ENCODE measurements at places on chromosomes 1 and 21. TPM values are rescaled to one million over a fixed set of nuclear protein-coding genes. Genes with fewer than 3 reads are reported as not detected.
A peak's percentile ranks its signal among the peaks of the same experiment; 100 is the strongest.

DNA sequence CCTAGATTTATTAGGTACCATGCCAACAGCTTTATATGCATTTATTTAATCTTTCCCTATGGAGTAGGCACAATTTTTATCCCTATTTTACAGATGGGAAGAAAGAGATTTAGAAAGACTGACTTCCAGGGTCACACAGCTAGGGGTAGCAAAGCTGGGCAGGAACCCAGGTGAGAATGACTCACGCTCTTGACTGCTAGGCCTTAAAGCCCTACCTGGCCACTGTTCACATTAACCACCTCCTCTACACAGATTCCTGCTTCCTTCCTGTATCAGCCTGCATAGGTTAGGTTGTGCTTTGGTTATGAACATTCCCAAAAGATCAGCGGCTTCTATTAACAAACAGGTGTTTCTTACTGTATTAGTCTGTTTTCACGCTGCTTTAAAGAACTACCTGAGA, 53.2 kb downstream of the DNAJC6 start:
- no peak for DNase-seq

Gene PLA2G2C
- total RNA-seq, result not detected

Gene RNU1-4
- 3,522 TPM for total RNA-seq

Gene LYPD8
- not detected for total RNA-seq

DNA sequence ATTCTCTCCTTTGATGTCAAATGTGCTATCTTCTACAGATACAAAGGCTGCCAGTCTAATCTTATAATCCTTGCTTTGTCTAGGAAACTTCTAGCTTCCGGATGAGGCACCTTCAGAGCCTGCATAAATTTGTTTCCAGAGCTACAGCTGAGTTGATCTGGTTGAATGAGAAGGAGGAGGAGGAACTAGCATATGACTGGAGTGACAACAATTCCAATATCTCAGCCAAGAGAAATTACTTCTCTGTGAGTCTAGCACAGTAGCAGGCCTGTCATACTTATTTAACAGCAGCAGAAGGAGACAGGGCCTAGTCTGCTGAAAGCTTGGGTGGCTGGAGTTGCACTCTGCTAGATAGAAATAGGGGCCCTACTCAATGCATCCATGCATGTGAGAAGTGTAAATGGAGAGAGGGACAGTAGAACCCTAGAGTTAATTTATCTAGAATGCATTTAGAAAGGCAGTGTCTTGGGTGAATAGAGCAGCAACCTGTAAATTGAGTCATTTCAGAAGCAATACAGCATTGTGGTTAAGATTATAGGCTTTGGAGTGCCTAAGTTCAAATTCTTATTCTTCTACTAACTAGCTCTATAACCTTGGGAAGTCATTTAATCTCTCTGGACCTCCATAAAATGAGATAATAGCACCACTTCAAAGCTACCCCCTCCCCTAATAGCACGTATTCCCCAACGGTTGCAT, 89.0 kb downstream of the MACF1 start:
- no peak for DNase-seq

DNA sequence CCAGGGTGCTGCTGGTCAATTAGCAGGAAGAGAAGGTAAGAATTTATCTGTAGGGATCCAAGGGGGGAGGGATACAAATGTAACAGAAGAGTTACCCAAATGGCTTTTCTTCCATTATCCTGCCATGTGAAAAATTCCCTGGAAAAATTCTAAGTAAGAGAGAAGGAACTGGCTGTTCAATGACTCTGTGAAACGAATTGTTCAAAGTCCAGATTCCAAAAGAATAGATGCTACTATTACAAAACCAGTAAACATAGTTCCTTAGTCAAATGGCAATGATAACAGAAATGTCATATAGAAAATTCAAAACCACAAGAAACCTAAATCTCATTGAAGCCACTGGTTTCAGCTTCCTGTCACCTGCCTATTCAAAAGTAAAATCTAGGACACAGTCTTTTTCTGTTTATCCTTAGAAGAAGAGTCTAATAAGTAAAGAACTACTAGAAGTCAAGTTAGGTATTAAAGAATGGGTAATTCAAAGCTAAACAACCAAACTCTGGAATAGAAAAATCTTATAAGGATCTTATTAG, 102.6 kb downstream of the ZNF644 start:
- no peak for DNase-seq

Gene DRAXIN
- total RNA-seq, result 0.14 TPM

- no peak for DNase-seq
These were observed 2.1 kb downstream of the SH3BGRL3 start for GRCh38 chr1:26281971-26282370.

- no peak for DNase-seq
These were observed 26.0 kb downstream of the SERBP1 start for GRCh38 chr1:67404212-67404620.

Gene ZBTB8A
- 2.7 TPM for total RNA-seq

DNA sequence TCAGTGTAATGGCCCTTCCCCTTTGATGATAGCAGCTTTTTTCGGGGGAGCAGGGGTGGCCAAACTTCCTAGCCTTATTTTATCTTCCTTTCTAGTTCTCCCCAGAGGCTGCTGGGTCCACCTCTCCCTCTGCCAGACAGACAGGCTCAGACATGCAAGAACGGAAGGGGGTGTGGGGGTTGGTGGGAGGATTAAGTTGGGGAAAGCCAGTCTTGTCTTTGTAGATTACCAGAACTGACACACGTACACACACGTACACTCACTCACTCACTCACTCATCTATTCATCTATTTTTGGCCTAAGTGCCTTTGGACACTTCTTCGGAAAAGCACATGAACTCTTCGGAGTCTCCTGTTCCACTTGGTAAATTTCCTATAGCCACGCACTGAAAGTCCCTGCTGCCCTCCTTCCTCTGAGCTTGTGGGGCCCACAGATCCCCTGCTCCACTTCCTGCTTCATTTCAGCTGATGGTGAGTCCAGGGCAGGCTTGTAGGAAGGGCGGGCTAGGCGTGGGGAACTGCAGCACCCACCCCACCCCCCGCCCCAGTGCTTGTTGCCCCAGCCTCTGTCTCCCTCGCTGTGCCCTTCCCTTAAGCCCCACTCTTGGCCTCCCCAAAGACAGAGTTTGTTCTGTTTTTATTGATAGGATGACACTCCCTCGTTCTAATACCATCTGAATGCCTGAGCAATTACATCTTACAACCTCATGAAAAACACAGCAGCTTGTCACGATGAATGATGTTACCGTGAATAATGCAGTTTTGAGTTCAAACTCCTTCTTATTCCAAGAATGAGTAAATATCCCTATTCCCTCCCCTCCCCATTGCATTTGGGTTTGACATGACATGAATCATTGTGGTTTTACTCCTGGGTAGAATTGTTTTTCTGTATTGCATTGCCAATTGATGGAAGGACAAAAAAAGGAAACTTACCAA, 60.7 kb upstream of the ATP5PO start:
- peak; percentile 63 for DNase-seq

DNA sequence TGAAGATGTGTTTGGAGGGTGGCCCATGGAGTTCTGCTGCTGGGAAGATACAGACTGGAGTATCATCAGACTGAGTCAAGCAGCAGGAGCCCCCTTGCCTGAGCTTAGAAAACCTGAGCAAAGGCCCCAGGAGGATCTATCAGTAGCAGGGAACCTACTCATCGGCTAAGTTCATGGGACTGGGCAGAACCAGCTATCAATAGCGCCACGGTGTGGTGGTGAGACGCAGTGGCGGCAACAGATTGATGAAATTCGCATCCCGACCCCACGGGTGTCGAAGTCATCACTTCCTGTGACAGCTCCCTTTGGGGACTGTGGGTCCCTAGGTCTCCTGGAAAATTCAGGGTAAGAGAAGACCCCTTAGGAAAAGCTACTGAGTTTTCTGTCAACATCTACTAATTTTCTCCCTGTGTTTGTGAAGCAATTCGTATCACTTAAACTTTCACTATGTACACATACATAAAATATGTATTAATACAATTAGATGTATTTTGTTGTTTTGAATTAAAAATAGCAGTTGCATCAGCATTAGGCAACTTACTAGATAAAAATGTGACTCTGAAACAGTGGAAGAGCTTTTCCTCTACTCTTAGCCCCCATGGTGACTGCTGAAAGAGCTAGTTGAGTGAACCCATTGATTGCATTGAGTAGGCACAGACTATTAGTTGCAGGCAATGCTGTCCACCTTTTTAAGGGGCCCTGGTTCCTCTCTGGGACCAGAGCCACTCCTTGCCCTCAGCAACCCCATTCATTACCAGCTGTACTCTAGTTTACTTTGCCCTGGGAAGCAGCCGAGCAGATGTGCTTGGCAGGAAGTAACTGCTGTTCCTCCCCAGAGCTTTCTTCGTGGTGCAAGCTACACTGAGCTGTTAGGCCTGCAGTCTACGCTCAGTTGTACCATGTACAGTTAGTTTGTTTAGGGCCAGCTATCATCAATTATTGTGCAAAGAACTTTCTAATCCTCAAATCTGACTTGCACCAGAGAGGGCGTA, 7.3 kb upstream of the CACNA1S start:
- no peak for DNase-seq

- DNase-seq, result no peak
These were observed 45.3 kb downstream of the NDC1 start for GRCh38 chr1:53792806-53793205.

DNA sequence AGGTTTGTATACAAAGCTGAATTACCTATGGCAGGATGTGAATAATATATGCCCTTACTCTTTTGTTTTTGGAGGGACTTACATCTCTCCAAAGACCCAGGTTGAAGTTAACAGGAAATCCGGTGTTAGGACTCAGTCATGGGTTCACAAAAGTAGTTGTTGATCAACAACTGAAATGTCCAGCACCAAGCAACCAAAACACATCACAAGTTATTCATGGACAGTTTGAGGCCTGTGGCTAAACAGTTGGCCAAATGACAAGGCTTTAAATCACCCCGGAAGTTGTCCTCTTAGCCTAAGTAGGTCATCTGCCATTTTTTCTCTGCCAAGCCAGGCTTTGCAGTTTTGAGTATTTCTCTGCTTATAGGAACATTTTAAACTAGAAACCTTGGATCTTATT, 89.9 kb downstream of the CD247 start:
- DNase-seq, result no peak

DNA sequence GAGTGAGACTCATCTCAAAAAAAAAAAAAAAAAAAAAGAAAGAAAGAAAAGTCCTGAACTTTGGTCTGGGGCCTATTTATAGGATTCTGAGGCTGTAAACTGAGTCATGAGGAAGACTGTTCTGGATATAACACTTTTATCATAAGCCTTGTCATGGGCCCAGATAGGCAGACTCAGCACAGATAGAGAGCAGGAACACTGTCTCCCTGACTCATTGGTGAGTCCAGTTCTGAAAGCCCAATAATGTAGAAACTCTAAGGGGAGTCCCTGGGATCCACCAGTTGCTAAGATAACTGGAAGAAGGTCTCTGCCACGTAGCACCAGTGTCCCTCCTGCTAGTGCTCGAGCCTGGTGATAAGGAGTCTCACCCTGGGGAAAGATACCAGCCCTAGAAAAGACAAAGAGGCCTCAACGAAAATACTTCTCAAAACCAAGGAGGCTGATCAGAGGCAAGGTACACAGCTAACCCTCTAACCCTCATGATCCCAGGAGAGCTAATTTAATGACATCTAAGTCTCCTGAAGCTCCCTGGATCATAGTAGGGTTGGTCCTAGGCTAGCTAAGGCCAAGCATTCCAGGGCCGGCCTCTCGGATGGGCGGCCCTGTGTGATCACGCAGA, 43.5 kb downstream of the LPAR3 start:
- no peak for DNase-seq

Gene TP73
- total RNA-seq, result not detected

DNA sequence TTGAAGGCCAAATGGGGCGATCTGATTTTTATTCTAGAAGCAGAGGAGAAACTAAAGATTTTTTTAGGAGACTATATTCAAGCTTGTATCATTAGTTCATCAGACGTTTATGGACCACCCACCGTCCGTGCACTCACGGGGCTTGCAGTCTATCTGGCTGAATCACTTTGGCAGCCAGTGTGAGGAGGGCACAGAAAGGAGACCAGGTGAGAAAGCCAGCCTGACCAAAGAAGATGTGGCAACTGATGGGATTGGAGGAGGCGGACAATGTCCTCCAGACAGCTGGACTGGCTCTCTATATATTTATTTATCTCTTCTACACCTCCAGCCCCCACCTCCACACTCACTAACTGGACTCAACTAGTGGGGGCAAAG, 822 bp upstream of the ELOVL1 start:
- no peak for DNase-seq

Gene KCNJ15
- total RNA-seq, result 1.4 TPM

Gene LHX4
- not detected for total RNA-seq

DNA sequence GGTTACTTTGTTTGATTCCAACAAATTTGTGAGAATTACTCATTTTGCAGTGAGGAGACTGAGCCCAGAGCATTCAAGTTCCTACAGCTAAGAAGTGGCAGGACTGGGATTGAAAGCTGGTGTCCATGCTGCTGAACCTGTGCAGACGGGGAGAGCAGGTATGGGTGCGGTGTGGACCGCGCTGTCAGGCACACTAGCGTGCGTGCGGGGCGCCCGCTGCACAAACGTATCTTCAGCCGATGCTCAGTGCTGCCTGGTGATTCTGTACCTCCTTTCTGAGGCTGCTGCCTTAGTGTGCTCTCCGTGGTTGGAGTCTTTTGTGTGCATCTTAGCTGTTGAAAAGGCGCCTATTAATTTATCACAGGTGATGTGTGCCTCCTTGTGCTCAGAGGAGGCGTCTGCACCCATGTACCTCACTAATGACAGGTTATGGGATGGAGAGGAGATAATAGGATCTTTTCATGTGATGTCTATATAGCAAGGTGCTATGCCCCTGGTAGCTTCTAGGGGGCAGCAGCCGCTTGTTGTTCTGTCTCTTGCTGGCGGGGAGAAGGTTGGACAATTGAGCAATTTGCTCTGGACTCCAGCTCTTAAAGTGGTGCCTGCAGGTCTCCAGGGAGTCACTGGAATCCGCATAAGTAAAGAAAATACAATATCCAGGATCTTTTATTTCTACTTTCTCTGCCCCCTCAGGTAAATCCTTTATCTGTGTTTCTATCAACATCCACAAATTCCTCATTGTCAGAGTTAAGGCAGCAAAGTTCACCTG, 32.5 kb downstream of the PEX14 start:
- DNase-seq, result peak; percentile 67

DNA sequence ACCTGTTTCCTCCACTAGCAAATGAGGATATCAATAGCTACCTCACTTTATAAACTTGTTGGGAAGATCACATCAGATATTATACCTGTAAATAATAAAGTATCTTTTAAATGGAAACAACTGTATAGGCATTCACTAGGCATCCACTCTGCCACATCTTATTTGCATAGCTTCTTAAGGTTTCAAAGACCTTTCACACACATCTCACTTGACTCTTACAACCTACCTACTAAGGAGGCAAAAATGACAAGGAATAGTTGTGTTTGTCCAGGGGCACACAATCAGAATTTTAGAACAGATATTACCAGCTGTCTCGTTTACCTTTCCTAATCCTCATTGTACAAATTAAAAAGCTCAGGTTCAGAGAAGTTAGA, 51.5 kb downstream of the VANGL2 start:
- DNase-seq, result no peak

Gene NGF
- 0.94 TPM for total RNA-seq

Gene OR2L2
- not detected for total RNA-seq

Data from heart left ventricle (tissue), 16 donors.